CD4-positive, alpha-beta T cell treated with Interleukin-15 for 4 hours (primary cell): ENCODE measurements at places on chromosomes 3 and 15.

DNA sequence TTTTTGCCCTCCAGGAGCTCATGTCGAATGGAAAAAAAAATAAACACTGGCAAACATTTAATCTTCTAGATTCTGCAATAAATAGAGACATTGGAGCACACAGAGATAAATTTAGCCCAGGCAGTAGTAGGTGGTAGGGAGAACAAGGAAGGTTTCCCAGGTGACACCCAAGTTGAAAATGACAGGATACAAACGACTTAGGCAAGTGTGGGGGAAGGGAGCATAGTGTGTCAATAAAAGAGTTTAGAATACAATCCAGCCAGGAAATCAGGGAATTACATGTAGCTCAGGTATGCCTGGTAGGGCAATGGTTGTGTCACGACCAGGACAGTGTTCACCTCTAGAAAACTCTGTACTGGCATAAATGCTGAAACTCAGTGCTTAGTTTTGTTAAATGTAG is 364.6 kb upstream of the AGTR1 start:
- DNase-seq, result no peak

- no peak for DNase-seq
These were observed 107.1 kb downstream of the OXSM start for GRCh38 chr3:25897019-25897418.

GRCh38 chr15:26892182-26892518 is 25.3 kb downstream of the GABRA5 start:
- no peak for DNase-seq

GRCh38 chr15:55151631-55152030 is 45.1 kb downstream of the RSL24D1 start:
- no peak for DNase-seq

DNA sequence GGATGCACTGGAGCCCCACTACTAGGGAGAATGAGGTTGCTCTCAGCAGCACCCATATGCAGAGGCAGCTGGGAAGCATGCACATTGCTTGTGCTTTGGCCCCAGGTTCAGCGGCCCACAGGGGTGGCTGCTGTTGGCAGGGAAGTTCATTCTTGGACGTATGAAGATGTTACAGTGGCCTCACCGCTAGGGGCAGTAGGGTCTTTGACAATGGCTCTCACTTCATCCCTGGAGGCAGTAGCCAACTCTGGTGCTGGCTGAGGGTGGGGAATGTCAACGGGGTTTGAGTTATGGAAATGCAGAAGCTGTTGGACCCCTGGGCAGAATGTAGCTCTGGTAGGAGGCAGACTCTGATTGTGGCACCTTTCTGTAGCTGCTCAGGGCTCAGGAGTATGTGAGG is 279.9 kb downstream of the SCAPER start:
- no peak for DNase-seq

DNA sequence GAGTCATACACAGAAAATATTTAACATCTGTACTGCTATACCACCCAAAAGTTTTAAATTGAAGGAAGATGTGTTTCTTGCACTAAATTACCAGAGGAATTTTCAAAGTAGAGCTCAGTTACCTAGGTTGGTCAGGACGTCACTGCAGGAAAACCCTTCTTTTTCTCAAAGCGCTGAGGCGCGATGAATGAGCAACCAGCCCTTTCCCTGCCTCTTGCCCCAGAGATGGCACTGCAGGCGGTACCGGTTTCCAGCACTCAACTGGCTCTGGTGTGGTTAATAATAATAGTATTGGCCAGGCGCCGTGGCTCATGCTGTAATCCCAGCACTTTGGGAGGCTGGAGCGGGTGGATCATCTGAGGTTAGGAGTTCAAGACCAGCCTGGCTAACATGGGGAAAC is 49.3 kb downstream of the HES1 start:
- no peak for DNase-seq

GRCh38 chr3:80285388-80285787 is 517.6 kb upstream of the ROBO1 start:
- no peak for DNase-seq

DNA sequence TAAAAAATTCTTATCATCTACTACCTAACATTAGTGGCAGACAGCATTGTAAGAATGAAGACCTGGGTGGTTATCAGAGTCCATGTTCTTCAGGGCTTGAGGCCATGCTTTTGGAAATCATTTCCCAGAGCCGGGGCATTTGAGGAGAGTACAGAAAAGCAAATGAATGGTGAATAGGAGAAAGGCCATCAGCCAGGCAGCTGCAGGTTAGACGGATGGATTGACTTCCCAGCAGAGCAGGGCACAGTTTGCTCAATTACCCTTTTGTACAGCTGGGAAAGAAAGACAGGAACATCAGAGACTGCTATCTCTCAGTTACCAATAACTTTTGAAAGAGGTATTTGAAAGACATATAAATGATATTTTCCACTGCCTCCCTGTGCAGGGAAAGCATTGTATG is 135.6 kb downstream of the ALCAM start:
- DNase-seq, result no peak

DNA sequence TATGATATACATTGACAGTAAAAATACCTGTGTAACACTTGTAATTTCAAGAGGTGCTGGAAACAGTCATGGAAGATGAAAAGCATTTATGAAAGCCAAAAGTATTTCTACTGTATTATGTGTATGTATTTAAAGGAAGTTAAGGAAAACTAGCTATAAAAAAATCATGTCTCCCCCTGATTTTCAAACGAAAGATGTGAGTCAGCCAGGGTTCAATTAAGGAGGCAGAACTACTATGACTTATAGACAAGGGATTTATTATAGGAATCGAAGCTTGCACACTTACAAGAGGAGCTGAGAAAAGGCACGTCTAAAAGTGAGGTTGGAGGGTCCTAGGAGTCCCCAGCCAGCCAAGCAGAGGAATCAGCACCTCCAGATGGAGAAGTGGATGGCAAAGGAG is 119.4 kb downstream of the SUCLG2 start:
- DNase-seq, result no peak

- DNase-seq, result no peak
These were observed 431.2 kb upstream of the RGMA start for GRCh38 chr15:93520206-93520605.

DNA sequence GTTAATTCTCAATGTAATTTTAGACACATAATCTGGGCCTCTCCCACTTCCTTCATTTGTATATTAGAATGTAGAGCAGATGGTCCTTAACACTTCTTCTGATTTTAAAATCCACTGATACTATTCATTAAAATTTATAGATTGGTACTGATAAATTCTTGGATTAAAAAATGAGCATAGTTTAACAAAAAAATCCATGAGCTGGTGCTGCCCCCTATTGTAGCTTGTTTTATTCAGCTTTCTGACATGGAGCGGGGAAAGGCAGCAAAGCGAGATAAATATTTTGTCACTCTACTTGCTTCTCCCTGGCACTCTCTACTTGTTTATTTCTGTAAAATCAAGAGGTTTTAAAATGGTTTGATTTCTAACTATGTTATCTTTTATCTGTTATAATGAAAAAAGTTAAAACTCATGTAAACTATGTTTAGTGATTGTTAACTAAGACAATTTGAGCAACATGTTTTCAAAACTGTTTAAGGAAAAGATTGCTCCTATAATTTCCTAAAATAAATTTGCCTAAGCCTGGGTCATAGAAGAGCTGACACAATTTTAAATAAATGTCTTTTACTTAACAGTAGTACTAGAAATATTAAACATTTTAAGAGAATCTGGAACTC is 26.5 kb upstream of the PLOD2 start:
- no peak for DNase-seq

DNA sequence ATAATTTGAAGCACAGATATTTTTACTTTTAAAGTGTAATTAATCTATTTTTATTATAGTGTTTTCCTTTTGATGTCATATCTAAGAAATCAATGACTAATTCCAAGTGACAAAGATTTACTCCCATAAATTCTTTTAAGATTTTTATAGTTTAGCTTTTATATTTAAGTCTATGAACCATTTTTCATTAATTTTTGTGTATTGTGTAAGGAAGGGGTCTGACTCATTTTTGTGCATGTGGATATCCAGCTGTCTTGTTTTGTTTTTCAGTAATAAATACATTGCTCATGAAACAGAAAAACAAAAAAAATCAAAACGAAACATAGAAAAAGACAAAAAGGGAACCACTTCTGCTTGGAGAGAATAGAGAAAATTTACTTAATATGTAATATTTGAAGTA is 145.1 kb downstream of the EPHA6 start:
- no peak for DNase-seq

DNA sequence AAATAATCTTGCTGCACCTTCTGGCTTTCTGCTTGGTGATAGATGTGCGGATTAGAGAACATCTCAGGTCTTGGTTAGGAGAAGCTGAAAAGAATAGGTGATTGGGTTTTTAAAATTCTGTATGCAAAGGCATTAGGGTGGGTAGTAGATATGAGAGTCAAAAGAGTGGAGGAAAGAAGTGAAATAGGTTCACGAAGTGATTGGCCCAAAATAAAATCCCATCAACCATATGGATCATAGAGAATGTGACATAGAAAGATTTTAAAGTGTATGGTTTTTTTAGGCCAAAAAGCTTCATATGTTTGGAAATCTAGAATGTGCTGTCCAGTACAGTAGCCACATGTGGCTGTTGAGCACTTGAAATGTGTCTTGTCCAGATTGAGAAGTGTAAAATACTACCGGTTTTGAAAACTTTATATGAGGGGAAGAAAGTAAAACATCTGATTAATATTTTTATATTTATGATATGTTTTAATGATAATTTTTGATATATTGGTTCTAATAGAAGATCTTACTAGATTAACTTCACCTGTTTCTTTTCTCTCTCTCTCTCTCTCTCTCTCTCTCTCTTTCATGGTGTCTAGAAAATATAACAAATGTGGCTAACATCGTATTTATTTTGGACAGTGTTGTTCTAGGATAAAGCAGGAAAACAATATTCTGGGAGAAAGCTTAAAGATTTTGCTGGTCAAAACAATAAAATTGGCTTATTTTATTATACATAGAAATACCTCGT is 2.9 kb downstream of the MBNL1 start:
- no peak for DNase-seq

DNA sequence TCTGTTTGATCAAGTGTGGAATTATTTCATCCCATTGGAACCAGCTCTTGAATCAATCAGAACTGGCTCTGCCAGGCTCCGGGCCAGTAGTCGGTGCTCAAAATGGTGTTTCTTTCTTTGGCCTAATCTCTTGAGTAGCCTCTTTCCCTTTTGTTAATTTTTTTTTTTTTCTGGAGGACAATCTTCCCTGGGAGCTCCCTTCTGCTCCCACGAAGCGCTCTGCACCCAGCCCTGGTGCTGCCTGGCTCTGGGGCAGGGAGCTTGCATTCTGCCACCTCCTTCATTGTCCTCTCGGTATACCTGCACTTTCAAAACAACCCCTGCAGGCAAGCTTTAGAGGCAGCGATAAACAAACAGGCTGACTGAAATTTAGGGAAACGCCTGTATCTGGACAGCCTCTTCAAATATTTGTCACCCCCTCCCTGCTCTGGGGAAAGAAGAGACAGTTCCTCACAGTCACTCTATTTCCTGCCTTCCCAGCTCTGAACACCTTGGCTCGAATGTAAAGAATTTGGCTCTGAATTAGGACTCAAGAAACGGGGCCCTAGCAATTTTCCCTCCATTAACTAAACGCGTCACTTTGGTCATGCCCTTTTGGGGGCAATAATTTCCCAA is 1.1 kb upstream of the THSD4 start:
- no peak for DNase-seq

DNA sequence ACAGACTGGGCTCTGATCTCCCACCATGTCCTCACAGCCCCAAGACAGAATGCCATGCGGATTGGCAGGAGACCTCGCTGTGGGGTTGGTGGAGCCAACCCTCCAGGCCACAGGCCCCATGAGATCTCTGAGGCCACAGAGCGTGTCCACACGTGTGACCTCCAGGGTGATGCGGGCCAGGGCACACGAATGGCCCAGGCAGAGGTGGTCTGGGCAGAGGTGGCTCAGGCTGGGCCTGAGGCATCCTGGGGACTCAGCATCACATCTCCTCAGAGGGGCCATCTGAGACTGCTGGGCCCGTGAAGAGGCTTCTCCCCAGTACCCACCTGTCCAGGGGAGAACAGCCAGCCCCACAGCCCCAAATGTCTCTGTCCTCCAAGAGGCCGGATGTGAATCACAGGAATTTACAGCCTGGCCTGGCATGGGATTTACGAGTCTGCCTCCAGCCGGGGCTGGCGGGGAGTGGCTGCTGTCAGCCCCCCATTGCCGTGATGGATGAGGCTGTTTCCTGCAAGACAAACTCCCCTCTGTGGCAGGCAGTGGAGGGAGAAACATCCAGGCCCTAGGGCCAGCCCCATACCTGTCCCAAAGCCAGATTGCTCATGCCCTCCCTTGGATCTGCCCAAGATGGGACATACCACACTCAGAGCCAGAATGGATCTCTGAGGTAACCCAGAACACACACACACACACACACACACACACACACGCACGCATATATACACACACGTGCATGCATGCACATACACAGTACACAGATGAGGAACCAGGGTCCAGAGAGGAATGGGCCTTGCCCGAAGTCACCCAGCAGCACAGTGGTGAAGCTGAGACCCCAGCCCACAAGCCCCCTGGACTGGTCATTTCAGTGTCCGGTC is 208.3 kb downstream of the TBC1D2B start:
- no peak for DNase-seq

- no peak for DNase-seq
These were observed 191.1 kb downstream of the PLCH1 start for GRCh38 chr3:155553780-155554179.

DNA sequence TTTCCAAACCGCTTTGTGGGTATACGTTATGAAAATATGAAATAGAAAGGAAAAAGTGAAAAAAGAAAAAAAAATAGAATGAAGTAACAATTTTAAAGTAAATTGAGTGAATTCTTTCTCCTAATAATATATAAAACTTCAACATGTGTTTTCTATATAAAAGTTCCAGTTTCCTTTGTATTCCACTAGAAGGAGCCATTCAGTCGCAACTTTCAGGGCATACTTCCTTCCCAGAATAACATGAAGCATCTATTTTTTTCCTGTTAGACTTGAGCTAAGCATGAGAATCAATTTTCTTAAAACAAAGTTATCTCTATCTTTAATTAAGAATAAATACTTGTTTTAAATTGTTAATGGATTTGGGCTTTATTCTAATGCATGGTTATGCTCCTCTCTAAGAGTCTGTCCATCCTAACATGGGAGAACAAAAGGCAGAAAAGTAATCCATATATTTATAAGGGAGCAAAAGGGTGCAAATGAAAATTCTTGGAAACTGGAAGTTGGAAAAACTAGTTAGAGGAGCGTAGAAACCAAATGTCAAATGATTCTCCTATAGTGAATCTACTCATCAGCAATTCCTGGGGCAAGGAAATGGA is 16.0 kb upstream of the VGLL3 start:
- no peak for DNase-seq

DNA sequence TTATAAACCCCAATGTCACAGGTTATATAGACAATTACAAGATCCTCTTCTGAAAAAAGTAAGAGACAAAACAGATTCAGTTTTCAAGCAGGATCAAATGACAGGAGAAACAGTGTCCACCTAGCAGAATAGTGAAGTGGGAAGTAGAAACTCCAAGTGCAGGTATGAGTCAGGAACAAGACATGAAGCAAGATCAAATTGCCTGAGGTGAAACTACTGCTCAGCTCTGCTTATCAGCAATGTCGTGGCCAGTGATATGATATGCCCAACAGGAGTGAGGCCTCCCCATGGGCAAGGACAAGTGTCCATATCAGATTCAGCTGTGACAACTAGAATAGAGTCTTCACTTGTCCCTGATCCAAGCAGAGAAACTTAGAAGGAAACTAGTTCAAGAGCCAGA is 100.0 kb downstream of the ZMAT3 start:
- no peak for DNase-seq
